ENCODE measurements at places on chromosomes 5 and 9.

DNA sequence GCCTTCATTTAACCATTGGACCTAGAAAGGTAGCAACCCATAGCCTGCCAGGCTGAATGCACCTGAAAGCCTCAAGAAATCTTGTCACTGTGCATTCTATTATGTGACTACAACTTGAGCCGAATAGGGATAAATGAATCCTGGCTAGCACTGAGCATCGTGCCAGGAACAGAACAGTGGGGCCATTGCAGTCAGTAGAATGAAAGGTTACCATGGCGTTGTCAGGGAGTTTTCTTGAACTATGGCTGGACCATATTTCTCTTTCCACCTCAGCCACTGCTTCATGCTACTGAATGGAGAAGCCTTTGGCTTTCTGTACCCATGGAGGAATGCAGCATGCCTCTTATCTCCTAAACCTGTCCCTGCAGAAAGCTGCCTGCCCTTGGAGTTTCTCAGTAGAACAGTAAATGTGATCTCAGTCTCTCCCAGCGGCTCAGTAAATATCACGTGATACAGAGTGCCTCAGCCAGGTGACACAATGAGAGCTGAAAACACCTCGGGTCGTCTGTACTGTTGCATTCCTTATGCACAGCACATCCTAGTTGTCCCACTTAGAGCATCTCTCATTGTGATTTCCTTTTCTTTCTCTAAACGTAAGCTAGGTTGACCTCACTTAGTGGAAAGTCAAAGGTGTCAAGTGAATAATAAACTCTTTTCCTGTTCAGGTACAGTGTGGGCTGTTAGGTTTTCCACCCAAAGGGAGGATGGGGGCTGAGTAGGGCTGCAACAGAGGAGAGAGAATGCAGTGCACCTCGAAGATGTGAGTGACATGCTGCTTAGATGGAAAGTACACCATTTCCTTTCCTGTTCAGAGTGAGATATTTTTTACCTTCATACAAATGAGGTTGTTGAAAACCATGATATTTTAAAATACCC lies 115.3 kb downstream of the MACIR start:
- no peak for DNase-seq
- no peak overlapping the region for H3K4me3 ChIP-seq
- no peak overlapping the region for H3K27ac ChIP-seq
- no peaks in the 10 kb centered on the region for H3K36me3 ChIP-seq
- no peaks in the 10 kb centered on the region for H3K27me3 ChIP-seq
- no peaks in the 10 kb centered on the region for H3K4me1 ChIP-seq

- no peaks in the 10 kb centered on the region for H3K27me3 ChIP-seq
- DNase-seq, result no peak
- no peak overlapping the region for H3K4me3 ChIP-seq
- no peaks in the 10 kb centered on the region for H3K36me3 ChIP-seq
- H3K4me1 ChIP-seq, result no peaks in the 10 kb centered on the region
Measured at GRCh38 chr9:35568196-35568595, 36.9 kb upstream of the TESK1 start.

DNA sequence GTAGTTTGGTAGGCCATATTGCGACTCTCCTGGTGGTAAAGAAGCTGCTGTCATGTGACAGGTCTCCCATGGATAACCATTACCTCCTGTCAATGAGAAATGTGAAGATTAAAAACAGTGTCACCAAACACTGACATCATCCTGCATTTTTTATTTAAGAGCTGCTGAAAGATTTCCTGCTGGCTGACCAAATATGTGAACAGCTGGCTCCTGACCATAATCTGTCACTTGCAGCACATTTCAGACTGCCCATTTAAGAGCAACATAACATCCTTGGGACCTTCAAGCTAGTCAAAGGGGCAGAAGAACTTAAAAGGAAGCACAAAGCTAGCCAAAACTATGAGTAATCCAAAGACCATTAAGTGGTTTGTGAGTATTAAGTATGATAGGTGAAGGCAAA lies 288.0 kb downstream of the IZUMO3 start:
- no peaks in the 10 kb centered on the region for H3K36me3 ChIP-seq
- H3K27me3 ChIP-seq, result no peaks in the 10 kb centered on the region
- no peak overlapping the region for H3K27ac ChIP-seq
- H3K4me3 ChIP-seq, result no peak overlapping the region
- no peaks in the 10 kb centered on the region for H3K4me1 ChIP-seq
- DNase-seq, result no peak

- H3K27me3 ChIP-seq, result no peaks in the 10 kb centered on the region
- H3K4me1 ChIP-seq, result no peaks in the 10 kb centered on the region
- no peak for DNase-seq
- peaks cover 35% of the 10 kb centered on the region for H3K36me3 ChIP-seq
- no peak overlapping the region for H3K27ac ChIP-seq
Measured at GRCh38 chr5:179839328-179840256, 18.9 kb downstream of the SQSTM1 start.

DNA sequence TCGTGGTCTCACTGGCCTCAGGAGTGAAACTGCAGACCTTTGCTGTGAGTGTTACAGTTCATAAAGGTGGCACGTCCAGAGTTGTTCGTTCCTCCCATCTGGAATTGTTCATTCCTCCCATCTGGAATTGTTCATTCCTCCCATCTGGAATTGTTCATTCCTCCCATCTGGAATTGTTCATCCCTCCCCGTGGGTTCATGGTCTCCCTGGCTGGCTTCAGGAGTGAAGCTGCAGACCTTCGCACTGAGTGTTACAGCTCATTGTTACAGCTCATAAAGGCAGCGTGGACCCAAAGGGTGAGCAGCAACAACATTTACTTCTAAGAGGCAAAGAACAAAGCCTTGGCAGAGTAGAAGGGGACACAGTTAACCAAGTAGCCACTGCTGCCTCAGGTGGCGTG lies 69.1 kb downstream of the GCNT1 start:
- H3K27me3 ChIP-seq, result no peaks in the 10 kb centered on the region
- no peaks in the 10 kb centered on the region for H3K36me3 ChIP-seq
- no peaks in the 10 kb centered on the region for H3K4me1 ChIP-seq
- DNase-seq, result no peak

DNA sequence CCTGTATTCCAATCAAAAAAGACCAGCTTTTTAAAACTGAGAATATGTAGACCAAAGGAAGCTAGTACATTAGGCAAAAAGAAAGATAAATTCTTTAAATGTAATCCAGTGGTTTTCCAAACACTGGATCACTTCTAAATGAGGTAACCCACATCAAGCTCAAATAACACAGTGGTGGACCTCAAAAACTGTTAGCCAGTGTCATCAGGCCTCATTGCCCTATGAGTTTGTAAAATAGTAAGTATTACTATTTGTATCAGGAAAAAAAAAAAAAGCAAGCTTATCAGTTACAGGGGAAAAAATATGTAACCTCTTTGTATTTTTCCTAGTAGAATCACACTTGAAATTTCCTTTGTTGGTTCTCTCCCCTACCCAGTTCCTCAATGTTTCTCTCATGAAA lies 6.7 kb downstream of the MTX3 start:
- H3K36me3 ChIP-seq, result peaks cover 3% of the 10 kb centered on the region
- no peak overlapping the region for H3K27ac ChIP-seq
- peaks cover 5% of the 10 kb centered on the region for H3K4me1 ChIP-seq
- no peak for DNase-seq
- H3K27me3 ChIP-seq, result no peaks in the 10 kb centered on the region

GRCh38 chr5:89443508-89443907 lies 560.5 kb upstream of the MEF2C start:
- H3K4me1 ChIP-seq, result no peaks in the 10 kb centered on the region
- no peaks in the 10 kb centered on the region for H3K27me3 ChIP-seq
- H3K27ac ChIP-seq, result no peak overlapping the region
- H3K4me3 ChIP-seq, result no peak overlapping the region

DNA sequence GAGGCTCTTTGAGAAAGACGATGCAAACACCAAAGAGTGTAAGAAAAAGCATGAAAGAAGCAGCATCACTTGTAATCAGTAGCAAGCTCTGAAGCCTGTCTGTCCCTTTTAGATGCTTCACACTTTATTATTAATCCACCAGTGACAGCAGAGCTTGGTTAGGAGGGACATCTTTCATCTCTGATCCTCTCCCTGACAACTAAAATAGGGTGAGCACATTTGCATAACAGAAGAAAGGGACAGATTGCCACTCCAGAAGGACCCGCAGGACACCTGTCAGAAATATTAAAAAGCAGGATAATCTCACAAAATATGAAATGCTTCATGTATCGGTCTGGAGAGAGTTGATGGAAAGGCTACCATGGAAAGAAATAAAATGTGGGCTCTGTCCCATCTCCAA lies 71.4 kb upstream of the MAP1B start:
- H3K36me3 ChIP-seq, result no peaks in the 10 kb centered on the region
- H3K4me3 ChIP-seq, result no peak overlapping the region
- H3K27ac ChIP-seq, result no peak overlapping the region
- no peaks in the 10 kb centered on the region for H3K4me1 ChIP-seq
- no peak for DNase-seq

GRCh38 chr9:4686112-4686511 lies 6.7 kb downstream of the CDC37L1 start:
- DNase-seq, result no peak
- no peak overlapping the region for H3K4me3 ChIP-seq
- no peaks in the 10 kb centered on the region for H3K27me3 ChIP-seq
- H3K27ac ChIP-seq, result no peak overlapping the region
- H3K36me3 ChIP-seq, result peaks cover 26% of the 10 kb centered on the region

DNA sequence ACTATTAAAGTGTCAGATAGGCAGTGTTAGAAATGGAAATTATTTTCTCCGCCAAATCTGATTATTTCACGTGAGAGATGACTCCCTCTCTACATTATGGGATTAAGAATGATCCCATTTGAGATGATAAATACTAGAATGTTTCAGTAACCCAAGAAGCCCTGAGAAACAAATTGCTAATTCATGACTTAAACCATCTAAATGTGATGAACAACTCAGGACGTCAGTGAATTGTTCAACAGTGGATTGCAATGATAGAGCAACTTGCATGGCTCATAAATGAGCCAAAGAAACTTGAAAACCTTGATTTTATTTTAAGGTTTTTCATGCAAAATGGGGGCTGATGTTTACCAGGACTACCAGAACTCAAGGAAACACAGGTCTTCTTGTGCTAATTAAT lies 350.5 kb upstream of the WWC1 start:
- no peaks in the 10 kb centered on the region for H3K36me3 ChIP-seq
- H3K4me3 ChIP-seq, result no peak overlapping the region
- no peak for DNase-seq
- no peaks in the 10 kb centered on the region for H3K27me3 ChIP-seq
- H3K4me1 ChIP-seq, result no peaks in the 10 kb centered on the region

DNA sequence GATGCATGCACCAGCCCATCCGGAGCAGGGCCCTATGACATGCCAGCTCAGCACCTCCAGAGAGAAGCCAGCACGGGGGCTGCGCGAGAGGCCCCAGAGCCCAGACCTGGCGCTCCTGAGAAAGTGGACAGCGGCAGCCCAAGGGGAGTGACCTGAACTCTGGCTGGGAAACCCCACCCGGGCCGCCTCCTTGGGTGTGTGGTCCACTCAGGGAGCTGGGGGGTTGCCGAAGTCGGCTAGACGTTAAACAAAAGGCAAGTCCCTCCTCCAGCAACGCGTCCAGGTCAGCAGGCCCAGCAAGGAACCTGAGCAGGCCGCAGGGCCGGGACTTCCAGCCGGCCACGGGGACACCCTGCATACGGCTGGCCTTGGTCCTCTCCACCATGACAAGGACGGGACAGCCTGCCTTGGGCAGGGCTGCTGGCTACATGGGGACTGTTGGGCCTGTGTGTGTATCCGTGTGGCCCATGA lies 35.7 kb downstream of the NACC2 start:
- H3K4me1 ChIP-seq, result no peaks in the 10 kb centered on the region
- H3K27ac ChIP-seq, result no peak overlapping the region
- no peaks in the 10 kb centered on the region for H3K36me3 ChIP-seq
- peaks cover 17% of the 10 kb centered on the region for H3K27me3 ChIP-seq

- no peaks in the 10 kb centered on the region for H3K36me3 ChIP-seq
- no peaks in the 10 kb centered on the region for H3K4me1 ChIP-seq
- H3K27ac ChIP-seq, result no peak overlapping the region
- no peaks in the 10 kb centered on the region for H3K27me3 ChIP-seq
- no peak overlapping the region for H3K4me3 ChIP-seq
Measured at GRCh38 chr9:27065288-27065687, 43.7 kb upstream of the TEK start.

DNA sequence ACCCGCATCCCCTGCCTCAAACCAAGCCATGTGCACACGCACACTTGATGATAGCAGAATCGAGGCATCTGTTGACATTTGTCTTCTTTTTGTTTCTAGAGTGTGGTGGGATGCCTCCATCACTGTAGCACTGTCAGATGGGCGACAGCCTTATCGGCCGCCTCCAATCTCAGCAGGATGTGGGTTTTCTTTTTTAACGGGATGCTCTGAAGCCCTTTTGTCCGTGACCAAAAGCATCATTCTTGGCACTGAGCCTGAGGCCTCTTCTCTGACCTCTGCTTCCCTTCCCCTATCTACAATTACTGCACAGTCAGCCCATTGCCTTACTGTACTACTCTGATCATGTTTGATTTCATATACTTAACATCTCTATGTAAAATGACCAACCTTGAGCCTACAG lies 78.3 kb downstream of the LMNB1 start:
- peaks cover 15% of the 10 kb centered on the region for H3K36me3 ChIP-seq
- H3K27me3 ChIP-seq, result no peaks in the 10 kb centered on the region
- H3K4me3 ChIP-seq, result no peak overlapping the region
- DNase-seq, result peak; percentile 21

DNA sequence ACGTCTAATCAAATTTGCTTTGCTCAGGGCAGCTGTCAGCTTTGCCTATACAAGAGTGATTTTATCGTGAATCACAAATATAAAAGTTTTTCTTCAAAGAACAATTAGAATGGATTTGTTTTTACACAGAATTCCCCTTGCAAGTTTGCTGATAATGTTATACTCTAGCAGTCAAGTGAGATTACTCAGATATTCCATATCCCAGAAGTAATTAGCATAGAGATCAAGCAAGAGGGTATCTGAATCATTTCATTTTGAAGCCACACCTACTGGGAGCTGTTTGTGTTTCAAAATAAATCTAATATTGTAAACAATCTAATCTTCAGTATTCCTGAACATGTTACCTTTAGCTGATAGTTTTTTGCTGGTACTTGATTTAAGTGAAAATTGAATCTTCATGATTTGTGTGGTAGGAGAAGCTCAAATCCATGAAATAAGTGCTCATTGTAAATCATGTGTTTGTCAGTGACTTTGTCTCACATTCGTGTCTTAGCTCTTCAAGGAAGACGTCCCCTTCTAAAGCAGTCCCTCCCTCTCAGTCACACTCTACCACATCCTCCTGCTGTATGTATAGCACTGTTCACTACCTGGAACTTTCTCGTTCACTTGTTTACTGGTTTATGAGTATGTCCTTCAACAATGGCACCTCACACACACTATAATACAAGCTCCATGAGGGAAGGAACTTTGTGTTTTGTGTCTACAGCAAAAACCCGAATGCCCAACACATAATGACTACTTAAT lies 3.3 kb upstream of the TTC39B start:
- DNase-seq, result no peak
- H3K27me3 ChIP-seq, result peaks cover 14% of the 10 kb centered on the region
- H3K36me3 ChIP-seq, result no peaks in the 10 kb centered on the region
- no peak overlapping the region for H3K4me3 ChIP-seq
- peak overlapping the region; percentile 58 for H3K27ac ChIP-seq
- peaks cover 19% of the 10 kb centered on the region for H3K4me1 ChIP-seq
